Astrocyte (in vitro differentiated cells and primary cell): ENCODE measurements at places on chromosomes 5 and 9.

DNA sequence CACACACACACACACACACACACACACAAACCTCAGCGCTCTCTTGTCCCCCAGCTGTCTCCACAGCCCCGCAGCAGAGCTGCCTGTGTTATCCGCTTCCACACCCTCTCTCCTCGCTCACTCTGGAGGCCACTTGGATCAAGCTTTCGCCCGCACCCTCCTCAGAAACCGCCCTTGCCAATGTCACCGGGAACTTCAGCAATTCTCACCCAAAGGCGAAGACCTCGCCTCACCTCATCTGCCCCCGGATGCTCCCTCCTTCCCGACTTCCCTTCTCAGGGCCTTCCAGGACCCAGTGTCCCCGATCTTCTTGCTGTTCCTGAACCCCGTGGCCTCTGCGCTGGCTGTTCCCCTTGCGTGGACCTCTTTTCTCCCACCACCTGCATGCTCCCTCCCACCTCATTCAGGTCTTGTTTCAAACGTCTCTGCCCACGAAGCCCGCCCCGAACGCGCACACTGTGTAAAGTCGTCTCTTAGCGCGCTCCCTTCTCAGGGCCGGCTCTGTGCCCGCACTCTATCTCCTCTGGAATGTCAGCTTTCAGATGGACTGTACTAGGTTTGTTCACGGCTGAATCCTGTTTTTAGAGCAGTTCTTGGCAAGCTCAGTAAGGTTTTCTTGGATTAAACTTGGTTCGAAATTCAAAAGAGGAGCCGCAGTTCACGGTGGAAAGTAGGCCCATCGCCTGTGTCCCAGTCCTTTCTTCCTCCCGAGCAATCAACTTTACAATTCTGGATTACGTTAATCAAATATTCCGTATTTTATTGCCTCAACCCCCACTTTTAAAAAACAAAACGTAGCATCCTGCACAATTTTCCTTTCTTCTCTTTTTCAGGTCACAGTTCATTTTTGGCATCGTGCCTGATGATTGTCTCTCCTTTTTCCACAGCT, 1.0 kb upstream of the TRIM7 start:
- DNase-seq: peak; percentile 23

DNA sequence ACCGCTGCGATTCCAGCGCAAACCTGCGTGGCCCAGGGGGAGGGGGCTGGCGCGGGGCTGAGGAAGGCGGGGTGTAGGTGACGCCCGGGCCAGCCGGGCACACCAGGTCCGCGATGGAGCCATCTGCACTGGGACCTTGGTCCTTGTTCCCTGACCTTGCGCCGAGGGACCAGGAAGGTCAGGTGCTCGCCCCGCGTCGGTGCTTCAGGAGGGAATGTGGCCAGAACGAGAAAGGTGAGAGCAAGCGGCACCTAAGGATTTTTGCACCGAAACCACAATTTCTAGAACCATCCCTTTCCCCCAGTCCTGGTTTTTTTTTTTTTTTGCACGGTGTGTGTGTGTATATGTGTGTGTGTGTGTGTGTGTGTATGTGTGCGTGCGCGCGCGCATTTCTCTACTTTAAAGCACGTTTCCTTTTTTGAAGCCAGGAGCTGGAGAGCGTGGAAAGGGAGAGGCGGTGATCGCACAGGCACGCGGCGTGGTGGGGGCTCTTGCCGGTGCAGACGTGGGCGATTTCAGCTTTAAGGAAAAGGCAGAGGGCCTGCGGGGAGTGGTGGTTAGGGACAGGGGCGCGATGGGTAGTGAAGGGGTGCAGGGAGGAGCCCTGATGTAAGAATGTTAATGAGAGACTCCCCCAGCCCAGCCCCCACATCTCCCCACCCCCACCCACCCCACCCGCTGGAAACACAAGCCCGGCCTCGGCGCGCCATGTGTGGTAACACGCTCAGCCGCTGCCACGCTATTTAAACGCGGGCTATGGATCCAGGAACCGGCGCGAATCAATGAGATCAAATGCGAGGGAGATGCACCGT, at the start of gene NPR3:
TSS of gene NPR3 (plus strand) at position 772 of the 812 bp plus-strand sequence. CDS start 456 bp downstream, outside the sequence.
- no peak for DNase-seq

GRCh38 chr5:171585981-171586380, 166.5 kb downstream of the FGF18 start:
- no peak for DNase-seq

- no peak for DNase-seq
These were observed 33.4 kb upstream of the FIBCD1 start for GRCh38 chr9:130972277-130972956.
